ENCODE measurements at places on chromosomes 2 and 18.

GRCh38 chr2:235729557-235729947, 235.7 kb downstream of the AGAP1 start:
- DNase-seq: no peak

DNA sequence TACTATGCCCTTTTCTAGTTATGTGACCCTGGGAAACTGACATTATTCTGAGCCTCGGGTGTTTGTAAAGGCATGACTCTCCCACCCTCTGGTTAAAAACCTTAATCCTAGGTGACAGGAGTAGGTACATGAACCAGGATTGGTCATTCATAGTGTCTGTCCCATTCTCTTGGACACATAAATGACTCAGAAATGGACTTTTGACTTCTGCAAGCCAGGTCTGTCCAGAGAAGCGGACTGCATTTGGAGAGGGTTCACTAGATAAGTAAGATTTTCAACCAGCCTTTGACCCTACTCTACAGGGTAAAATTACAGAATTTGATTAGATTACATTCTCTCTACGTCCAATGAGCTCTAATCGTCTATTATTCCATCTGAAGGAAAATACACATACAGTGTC, 285.9 kb downstream of the DPP10 start:
- no peak for DNase-seq

DNA sequence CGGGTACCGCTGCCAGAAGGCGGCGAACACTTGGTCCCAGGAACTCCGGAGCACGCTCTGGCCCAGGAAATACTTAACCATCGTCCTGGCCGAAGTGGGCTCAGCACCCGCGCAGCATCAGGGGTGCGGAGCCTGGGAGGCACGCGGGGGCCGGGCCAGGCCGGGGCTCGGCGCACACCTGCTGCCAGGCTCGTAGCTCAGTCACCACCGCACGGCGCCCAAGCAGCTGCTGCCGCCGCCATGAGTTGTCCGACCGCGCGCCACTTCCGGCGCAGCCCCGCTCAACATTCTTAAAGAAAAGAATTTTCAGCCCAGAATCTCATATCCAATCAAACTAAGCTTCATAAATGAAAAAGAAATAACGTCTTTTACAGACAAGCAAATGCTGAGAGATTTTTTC, 34.0 kb downstream of the MDH1 start:
- no peak for DNase-seq

DNA sequence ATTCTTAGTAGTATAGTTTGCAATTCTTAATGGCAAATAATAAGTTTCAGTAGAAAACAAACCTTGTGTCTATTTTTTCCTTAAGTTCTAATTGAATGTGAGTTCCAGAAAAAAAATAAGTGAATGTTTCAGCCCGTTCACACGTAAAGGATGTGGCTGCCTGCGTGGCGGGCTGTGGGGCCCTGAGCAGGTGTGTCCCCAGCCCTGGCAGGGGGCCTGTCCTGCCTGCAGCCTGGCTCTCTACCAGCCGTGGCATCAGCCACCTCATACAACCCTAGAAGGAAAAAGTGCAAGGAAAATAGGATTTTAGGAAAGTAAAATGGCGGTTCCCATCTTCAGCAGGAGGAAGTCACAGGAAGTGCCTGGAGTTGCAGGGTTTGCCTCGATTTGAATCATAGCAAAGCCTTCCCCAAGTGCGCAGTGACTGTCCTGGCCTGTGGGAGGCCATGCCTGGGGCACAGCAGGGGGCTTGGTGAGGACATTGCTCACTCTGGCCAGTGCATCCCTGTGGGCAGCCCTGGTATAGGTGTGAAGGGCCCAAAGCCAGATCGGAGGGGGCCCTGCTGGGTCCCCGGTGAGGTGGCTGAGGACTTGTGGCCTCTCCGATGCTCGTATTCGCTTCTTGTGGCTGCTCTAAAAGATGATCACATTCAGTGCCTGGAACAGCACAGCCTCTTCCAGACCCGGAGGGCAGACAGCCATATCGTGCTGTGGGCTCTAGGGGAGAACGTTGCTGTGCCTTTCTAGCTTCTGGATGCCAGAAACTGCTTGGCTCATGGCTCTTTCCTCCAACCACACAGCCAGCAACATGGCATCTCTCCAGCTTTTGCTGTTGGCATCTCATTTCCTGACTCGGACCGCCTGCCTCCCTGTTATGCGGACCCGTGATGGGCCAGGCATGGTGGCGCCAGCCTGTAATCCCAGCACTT, 12.6 kb downstream of the DTYMK start:
- DNase-seq: no peak

- DNase-seq: no peak
Observed at GRCh38 chr2:226756131-226756530, 43.5 kb downstream of the IRS1 start.

- peak; percentile 59 for DNase-seq
Observed at GRCh38 chr18:63339920-63340484, 20.4 kb upstream of the BCL2 start.

- no peak for DNase-seq
Observed at GRCh38 chr2:98377544-98377943, 31.3 kb downstream of the CNGA3 start.

DNA sequence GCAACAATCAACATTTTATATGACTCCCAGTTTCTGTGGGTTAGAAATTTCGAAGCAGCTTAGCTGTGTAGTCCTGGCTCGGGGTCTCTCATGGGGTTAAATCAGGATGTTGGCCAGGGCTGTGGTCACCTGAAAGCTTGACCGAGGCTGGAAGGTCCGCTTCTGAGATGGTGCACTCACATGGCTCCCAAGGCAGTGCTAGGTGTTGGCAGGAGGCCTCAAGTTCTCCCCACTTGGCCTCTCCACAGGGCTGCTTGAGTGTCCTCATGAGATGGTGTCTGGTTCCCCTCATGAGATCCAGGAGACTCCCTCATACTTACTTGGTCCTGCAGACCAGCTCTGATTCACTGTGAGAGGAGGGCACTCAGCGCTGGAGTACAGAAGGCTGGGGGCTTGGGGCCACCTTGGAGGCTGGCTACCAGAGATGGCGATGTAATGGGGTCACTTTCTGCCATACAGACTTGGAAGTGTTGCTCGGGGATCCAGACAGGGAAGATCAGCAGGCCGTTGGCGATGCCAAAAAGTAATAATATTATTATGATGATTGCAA, 98.8 kb downstream of the INHBB start:
- no peak for DNase-seq

DNA sequence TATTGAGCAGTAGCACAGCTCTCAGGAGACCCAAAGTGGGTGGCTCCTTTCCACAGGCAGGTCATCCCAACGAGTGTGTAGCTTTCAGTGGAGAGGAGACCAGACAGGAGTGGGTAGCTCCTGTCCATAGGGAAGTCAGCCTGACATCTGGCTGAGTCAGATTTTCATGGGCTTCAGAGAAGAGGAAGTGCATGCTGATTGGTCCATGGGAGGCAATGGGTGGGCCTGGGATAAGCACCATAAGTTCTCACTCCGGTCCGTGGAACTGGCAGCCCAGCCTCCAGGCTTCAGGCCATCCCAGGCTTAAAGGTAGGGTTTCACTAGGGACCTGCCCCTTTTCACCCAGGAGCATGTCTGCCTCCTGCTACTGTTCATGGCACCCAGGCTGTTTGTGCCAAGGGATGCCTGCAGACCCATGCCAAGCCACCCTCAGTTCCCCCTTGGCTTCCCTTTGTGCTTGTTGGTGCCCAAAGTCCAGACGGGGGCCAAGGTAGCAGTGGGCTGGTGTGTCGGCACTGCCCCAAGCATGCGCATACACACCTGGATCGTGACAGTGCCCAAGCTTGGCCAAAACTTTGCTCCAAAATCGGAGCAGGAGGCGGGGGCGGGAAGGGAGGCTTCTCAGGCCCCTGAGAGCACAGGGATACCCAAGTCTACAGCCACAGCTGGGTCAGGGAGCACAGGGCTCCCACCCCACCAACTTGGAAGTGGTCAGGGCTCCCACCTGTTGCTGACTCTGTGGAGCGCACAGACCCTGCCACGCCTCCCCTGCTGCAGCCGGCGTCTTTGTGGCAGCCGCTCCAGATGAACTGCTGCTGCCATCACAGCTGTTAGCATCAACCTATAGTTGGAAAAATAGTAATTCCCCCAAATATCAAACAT, 26.4 kb downstream of the MARCHF7 start:
- DNase-seq: peak; percentile 55

DNA sequence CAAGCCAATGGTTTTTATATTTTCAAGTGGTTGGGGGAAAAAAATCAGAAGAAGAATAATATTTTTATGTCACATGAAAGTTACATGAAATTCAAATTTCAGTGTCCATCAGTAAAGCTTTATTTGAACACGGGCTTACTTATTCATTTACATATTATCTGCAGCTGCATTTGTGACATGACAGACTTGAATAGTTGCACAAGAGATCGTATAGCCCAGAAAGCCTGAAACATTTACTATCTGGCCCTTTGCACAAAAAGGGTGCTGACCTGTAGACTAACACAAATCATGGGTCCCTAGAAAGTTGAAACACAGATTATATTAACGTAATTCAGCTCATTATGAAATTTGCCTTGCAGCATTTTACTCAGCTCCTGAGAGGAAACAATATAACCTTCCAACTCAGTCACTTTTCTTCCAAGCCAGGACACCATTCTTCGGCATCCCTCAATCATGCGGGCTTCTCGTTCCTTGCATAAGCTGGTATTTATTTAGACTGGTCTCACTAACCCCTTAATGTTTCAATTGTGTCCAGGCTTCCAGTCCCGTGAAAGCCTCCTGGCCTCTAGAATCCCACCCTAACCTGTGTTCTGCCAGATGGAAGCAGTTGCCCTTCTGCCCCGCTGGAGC, 402.7 kb downstream of the SETBP1 start:
- DNase-seq: no peak

DNA sequence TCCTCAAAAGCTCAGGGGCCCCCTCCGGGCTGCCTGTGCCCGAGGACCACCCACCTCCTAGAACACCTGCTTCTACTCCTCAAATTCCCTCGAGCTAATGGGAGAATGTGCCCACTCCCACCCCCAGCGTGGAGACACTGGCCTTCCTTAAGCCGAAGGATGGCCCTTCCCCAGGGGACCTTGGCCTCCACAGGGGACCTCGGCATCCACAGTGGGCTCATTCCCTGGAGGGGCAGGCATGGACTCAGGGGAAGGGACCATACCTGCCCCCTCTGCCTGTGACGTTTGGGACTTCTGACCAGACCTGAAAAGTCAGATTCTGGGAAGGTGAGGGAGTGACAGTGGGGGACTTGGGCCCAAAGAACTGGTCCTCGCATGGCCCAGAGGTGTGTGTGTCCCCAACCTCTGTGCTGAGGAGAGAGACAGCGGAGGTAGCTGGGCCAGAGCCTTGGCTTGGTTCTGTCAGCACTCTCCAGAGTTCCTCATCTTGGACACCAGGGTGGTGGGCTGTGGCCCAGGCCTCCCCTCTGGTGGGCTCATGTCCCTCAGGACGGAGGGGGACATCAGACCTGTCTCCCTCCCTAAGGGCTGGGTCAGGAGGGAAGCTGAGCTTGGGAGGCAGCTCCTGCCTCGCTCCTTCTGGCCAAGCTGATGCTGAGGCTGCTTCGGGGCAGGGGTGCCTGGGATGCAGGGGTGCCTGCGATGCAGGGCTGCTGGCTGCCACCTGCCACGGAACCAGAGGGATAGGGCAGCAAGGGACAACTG, 240.4 kb downstream of the HAUS1 start:
- DNase-seq: no peak

- DNase-seq: peak; percentile 10
Observed at GRCh38 chr2:8152392-8153257, 529.2 kb upstream of the ID2 start.

DNA sequence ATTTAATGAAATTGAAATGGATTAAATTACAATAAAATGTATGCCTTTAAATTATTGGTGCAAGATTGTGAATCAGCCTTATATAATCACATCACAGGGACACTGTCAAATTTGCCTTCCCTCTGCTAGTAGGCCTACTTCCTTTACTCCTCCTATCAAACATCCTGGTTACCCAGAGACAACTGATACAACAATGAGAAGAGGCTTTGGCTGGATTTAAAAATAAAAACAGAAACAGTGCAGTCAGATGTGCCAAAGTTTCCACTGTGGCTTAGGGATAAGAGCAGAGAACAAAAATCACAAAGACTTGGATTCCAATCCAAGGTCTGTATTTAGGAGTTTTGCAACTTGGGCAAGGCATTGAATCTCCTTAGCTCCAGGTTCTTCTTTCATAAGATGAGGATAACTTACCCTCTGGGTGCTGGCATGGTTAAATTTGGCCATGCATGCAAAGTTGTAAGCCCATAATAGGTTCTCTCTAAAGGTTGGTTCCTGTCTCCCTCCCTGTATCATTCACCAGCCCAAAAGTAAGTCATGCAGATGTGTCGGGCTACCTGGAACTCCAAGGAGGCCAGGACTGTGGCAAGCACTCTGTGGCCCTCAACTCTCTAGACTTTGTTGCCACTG, 99.3 kb upstream of the LRATD1 start:
- no peak for DNase-seq

DNA sequence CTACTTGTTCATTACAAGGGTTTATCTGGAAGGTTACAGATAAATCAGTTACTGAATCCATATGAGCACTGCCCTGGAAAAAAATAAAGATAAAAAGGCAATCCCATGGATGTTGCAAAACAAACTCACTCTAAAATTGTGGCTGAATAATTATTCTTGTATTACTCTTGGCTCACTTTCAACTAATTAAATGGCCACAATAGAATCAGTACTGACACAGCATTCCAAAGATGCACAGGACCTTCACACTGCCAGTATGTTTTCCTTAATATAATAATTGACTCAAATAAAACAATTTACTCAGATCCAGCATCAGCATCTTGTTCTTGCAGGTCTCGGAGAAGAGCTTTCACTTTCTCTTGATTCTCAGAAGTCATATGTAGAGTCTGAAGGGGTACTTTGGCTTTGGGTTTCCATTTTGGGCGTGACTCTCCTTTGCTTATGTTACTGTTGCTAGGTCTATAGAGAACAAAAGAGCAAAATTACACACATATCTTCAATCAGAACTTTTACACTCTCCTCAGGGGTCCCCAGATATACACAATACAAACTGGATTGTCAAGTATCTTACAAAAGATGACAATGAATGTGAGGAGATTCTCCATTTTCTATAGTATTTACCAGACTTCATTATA, 12.6 kb downstream of the DHX57 start:
- no peak for DNase-seq

- DNase-seq: no peak
Observed at GRCh38 chr2:108418416-108418815, 30.6 kb upstream of the GCC2 start.

DNA sequence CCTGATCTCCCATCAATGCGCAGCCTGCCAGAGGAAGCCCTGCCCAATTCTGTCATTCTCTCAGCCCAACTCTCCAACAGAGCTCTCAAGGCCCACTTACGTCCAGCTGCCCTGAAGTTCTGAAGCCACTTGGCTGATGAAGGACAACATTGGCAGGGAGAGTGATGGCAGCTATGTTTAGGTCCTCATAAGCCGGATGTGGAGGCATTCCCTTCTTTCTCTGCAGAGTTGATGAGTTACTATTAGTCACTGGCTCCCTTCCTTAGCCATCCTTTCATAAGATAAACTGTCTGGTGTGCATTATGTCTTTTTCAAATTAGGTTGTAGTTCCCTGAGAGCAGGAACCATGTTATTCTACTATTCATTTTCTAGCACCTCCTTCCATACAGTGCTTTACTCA, 22.5 kb upstream of the TACR1 start:
- no peak for DNase-seq

GRCh38 chr18:3012136-3013023, 564 bp downstream of the LPIN2 start:
- DNase-seq: peak; percentile 51

Data from suppressor macrophage (primary cell).